Vagina (tissue), 2 donors: ENCODE measurements at places on chromosomes 2 and 18.

DNA sequence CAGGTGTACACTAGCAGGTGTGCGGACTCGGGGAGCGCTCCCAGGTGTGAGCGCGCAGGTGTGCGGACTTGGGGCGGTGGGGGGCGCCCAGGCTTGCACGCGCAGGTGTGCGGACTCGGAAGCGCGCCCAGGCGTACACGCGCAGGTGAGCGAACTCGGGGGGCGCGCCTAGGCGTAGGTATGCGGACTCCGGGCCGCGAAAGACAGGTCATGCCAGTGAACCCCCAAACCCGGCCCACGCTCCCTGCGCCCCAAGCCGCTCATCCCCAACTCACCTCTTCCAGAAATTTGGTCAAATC is 342 bp downstream of the CYB5A start:
- no peak for DNase-seq

- DNase-seq, result no peak
Measured at GRCh38 chr2:238786379-238786778, 61.5 kb upstream of the TWIST2 start.

- DNase-seq, result no peak
Measured at GRCh38 chr2:189249171-189249570, 69.6 kb upstream of the COL5A2 start.

- no peak for DNase-seq
Measured at GRCh38 chr2:102126169-102126568, 16.4 kb upstream of the IL1R1 start.

- DNase-seq, result no peak
Measured at GRCh38 chr2:183493040-183493439, 368.8 kb downstream of the NUP35 start.

DNA sequence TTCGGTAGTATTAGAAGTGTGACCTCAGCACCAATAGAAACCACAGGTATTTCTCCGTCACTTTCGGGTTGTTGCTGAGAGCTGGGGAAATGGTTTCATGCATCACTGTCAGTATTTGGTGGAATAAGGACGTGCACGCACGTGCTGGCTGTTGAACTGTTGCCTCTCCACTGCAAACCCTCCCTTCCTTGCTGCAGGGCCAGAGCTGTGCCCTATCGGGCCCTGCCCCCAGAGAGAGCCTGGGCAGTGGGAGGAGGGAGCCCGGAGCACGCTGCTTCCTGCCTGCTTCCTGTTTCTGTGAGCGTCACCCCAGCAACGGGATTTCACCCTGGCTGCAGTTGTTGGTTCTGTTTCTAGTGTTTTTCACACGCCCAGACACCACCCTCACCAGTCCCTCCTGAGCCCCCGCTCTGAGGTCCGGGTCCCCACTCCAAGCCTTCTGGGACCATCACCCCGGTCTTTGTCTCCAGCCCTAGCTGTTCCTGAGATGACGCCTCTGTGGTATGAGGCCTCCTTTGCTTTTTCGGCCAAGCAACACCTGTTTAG is 47.4 kb downstream of the LRRFIP1 start:
- no peak for DNase-seq

DNA sequence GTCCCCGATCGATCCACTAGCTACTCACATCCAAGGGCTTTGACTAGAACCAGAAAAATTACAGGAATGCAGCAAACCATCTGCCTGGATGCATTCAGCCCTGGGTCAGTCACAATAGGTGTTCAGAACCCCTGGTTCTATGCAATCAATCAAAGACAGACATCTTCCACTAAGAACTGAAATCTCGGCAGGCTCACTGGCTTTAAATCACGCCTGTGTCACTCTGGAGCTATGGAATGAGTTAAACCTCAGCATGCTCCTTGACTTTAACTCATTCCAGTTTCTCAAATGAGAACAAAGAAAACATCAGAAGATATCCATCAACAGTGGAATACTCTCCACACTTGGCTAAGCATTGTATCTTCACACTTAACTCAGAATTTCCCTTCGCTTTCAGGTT is 68.1 kb upstream of the SPTBN1 start:
- DNase-seq, result no peak

- DNase-seq, result no peak
Measured at GRCh38 chr2:159163930-159164329, 122.6 kb downstream of the WDSUB1 start.

DNA sequence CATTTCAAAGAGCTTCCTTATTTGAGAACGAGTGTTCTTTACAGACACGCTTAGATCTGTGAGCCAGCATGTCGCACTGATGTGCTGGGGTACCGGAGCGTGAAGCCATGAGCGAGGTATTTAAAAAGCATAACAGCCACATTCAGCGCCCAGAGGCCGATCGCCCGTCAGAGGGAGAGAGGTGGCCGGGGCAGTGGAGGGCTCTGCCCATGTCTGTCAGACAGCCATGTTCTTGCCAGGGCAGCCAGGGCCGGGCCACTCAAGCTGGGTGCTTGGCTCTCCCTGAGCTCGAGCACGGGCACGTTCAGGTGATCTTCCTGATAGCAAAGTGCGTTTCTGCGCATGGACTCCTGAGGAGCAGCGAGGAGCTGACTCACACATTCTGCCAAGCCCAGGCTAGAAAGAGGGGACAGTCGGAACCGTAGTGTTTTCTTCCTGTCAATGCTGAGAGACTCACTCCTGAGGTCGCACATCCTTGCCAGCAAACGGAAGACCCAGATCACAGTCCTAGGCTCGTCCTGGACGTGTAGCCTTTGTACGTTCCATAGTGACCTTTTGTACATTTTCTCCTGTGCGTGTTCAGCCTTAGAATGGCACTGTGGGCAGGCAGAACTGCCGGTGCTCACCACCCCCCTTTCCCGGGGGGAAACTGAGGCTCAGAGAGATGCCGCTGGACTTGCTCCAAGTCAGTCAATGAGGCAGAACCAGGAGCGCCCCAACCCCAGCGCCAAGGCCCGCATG is 100.7 kb downstream of the NFATC1 start:
- DNase-seq, result no peak

DNA sequence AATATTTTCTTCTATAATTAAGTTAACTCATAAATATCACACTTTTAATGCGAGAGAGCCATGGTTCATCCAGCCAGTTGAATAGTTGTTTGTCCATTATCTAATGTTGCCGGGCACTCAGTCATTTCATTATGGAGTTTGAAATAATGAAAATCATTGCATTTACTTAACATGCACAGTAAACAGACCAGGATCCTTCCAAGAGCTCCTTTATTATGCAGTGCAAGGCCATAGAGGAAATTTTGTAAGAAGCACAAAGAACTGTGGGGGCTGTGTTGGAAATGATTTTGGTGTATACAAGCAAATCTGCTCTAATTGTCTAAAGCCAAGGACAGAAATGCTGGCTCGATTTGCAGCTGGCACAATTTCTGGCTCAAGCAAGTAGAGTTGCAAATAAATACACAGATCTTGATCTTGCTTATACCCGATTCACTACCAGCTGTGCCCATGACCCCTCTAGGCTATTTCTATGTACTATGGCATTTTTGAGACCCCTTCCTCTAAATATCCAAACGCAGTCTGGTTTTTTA is 400.3 kb upstream of the HNRNPA3 start:
- no peak for DNase-seq

- DNase-seq, result no peak
Measured at GRCh38 chr2:18412980-18413675, 147.3 kb downstream of the RDH14 start.

- no peak for DNase-seq
Measured at GRCh38 chr2:199471443-199472057, 13.8 kb upstream of the SATB2 start.

DNA sequence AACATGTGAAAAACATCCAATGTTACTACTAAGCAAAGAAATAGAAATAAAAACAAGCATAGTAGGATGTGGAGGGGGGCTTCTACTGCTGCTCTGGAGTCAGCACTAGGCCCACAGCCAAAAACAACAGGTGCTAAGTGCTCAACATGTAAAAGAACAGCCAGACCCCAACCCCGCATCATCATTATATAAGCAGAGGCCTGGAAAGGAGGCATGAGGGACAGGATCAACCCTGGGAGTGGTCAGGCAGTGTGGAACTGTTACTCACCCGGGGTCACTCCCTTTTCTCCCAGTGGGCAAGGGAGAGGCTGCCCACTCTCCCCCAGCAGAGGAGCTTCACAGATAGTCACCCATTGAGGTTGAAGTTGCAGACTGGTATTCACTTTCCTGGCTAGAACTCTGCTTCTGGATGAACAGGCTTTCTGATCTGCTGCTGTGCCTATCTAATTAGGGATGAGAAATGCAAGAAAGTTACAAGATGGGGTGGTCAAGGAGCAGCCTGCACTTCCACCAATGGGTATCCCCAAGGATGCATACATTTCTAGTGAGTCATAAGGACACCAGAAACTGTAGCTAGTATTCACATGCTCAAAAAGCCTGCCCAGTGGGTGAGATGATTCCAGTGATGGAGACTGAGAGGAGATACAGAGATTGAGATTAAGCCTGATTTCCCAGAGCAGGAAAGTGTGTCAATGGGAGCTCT is 480.1 kb upstream of the TCF4 start:
- DNase-seq, result no peak

GRCh38 chr18:23066060-23066459 is 69.2 kb upstream of the CABLES1 start:
- DNase-seq, result no peak

GRCh38 chr2:43175020-43175441 is 51.4 kb downstream of the ZFP36L2 start:
- no peak for DNase-seq

- DNase-seq, result no peak
Measured at GRCh38 chr2:203994735-203995134, 58.2 kb downstream of the ICOS start.

GRCh38 chr2:165328272-165328671 is 89.1 kb downstream of the SCN2A start:
- no peak for DNase-seq

DNA sequence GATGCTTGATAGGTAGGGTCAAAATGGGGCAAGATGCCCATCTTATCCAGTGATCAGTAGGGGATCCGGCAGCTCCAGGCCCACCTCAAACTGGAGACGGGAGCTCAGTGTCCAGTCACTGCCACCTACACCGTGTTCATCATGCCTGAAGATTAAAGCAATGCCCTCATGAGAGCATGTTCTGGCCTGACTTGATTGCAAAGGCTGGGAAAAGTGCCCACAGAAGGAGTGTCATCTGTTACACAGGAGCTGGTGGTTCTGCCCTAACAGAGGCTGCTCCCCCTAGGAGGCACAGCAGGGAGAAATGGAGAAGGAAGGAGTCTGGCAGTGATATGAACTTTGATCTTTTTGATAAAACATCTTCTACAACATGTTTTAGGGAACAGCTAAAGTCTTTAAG is 92.3 kb downstream of the CCBE1 start:
- DNase-seq, result no peak

DNA sequence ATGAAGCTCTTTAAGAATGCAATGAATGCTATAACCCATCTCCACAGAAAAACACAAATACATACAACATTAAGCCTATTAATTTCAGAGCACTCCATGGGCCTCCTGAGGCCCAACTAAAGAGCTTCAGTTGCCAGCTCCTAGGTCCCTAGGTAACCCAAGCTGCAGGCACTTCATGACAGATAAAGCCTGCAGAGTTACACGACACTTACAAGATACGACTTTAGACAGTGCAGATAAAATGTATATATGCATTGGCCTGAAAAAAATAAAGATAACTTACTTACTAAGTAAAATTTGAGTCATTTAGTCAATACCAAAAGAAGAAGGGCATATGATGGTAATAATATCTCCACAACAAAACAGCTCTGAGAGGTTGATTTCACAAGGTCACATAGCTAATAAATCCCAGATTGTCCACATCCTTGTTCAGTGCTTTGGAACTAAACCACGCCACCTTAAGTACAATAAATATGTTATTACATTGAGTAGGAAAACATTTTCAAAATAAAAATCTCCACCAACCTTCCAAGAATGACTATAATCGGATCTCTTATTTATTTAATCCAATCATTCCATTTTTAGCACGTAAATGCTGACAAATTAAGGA is 3.4 kb downstream of the MAP4K3 start:
- DNase-seq, result no peak

- no peak for DNase-seq
Measured at GRCh38 chr2:85433511-85434089, 15.1 kb downstream of the SH2D6 start.

GRCh38 chr18:4510711-4511110 is 55.6 kb upstream of the DLGAP1 start:
- DNase-seq, result peak; percentile 98

DNA sequence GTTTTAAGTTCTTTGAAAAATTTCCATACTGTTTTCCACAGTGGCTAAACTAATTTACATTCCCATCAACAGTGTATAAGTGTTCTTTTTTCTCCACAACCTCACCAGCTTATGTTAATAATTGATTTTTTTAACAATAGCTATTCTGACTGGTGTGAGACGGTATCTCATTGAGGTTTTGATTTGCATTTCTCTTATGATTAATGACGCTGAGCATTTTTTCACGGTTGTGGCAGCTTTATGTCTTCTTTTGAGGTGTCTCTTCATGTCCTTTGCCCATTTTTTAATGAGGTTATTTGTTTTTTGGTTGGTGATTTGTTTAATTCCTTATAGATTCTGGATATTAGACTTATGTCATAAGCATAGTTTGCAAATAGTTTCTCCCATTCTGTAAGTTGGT is 997.9 kb downstream of the SUCLG1 start:
- no peak for DNase-seq

DNA sequence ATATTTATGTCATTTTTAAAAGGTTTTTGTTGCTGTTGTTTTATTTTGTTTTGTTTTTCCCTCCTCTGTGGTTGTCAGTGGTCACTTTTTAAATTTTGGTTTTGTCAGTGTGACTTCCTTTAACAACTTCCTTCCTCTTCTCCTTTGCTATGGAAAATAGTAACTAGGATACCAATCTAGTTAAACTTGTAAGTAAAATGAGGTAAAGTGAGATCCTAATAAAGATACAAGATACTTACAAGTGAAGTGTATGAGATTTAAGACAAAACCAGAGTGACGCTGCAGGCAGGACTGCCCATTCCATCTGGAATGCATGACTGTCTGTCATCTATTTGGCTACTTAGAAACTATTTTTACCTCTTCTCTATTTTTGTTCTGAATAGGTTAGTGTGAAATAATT is 30.6 kb upstream of the CREB1 start:
- DNase-seq, result no peak

GRCh38 chr2:88666576-88666975 is 24.9 kb upstream of the RPIA start:
- DNase-seq, result no peak

DNA sequence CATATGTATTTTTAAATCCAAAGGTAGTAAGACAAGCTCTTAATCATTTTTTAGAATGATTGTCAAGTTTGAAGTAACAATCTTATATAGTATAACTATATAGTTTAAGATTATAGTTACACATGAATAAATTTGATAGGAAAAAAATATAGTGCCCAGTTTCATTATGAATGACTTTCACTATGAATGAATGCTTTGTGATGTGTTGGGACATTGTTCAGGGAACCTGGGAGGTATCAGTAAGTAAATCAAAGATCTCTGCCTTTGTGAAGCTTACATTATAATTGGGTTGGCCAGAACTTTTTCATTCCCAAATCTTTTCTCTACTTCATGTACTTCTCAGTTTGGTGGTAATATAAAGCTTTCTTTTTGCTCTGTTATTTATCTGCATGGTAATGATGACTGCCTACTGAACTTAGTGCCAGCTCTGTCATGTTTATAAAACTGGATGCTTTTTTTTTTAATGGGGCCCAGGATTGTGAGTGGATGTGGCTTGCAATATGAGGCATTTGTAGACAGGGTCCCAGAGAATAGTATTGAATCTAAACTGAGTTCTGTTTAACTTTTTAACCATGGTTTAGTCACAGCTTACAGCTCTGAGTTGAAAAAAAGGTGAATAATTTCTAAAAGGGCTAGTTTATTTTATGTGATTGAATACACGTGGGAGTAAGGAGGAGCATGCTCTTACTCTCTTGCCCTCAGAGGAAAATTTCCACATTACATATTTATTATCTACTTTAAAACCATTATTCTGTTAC is 23.3 kb downstream of the GLS start:
- DNase-seq, result no peak

GRCh38 chr2:153354377-153354776 is 124.2 kb downstream of the RPRM start:
- no peak for DNase-seq
